ENCODE measurements at places on chromosomes 3 and 15.
A peak's percentile ranks its signal among the peaks of the same experiment; 100 is the strongest.

- DNase-seq = peak; percentile 24
Observed at GRCh38 chr15:81166636-81167305, 29.9 kb upstream of the IL16 start.

DNA sequence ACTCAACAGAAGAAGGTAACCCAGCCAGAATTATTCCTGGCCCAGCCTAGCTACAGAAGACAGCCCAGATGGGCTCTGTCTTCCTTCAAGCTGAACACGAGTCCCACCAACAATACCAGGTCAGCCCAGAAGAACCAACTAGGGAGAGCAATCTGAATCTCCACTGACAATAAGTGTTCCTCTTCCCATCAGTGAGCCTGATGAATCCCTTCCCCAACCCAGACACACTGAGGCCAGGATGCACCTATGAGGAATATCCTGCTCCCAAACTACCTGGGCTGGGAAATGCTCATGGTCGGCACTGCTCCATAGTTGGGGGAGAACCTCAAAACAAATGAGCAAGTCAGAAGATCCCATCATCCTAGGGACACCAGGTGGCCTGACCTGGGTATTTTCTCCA is 351.1 kb downstream of the OCA2 start:
- no peak for DNase-seq

GRCh38 chr3:187669675-187670504 is at the start of gene SST:
Gene SST, minus strand, starts transcription at chr3:187670394. Its CDS starts 103 bp downstream, at chr3:187670291.
- DNase-seq = peak; percentile 79

- DNase-seq = no peak
Observed at GRCh38 chr3:50160561-50160983, 5.4 kb downstream of the SEMA3F start.

DNA sequence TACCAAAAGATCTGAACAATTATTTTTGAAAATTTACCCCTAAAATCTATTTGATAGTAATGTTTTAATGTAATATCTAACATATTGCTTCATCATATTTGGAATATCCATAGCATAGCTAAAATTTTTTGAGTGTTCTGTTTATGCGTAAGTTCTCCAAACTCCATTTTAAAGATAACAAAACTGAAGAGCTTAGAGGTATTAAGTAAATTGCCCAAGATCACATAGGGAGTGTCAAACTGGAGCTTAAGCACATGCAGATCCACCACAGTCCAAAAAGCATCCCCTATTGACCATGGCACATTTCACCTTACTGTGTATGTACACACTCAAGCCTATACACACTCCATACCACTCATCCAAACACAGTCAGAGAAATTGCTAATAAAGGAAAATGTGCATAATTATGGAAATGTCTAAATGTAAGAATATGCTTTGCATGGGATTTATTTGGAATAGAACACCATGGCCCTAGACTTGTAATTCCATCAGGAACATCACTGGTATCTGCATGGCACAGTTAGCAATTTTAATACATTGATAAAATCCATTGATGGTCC is 85.2 kb upstream of the TGFBR2 start:
- no peak for DNase-seq

Data from hematopoietic multipotent progenitor cell treated with erythropoietin and hydrocortisone succinate and interleukin-3 and kit ligand, for 4 days (in vitro differentiated cells).